GF-D8 (cell line): ENCODE measurements at places on chromosomes 5 and 9.

DNA sequence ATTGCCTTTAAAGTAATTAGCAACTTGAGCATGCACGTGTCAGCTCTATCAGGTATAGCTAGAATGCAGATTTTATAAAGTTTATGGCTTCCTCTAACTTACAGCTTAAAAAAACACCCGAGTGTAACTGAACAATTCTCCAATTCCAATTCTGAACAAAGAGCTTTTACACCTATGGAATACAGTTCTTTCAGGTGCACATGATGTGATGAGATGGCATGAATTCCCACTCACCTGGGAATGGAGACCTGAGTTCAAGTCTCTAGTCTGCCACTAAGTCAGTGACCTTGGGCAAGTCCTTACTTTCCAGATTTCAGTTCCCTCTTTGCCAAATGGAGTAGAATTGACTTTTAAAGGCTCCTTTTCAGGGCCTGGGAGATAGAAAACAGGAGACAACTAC lies 1.8 kb downstream of the ZFAND5 start:
- DNase-seq: no peak

DNA sequence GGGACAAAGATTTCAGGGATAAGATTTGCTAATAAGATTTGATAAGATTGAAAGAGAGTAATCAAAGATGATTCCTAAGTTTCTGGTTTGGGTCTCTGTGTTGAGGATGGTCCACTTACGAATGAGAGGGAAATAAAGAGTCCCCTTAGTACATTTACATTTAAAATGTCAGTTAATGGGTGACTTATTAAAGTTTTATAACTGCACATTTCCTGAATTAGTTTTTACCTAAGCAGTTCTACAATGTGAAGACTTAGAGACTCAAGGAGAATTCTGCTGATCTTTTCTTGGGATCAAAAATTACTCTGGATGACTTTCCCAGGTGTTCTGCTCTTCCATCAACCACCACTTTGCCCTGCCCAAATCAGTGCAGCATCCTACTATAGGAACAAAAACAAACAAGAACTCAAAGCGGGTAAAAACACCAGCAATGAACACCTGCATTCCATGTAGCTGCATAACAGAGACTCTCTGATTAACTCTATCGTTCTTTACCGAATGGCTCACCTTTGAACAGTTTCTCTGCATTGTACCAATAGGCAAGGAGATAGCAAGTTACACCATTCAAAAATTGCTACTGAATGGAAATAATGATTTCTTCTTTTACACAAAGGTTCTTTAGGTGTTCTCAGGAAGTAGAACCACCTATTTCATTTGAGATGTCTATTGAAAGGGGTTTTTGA lies 65.3 kb downstream of the PRLR start:
- no peak for DNase-seq

DNA sequence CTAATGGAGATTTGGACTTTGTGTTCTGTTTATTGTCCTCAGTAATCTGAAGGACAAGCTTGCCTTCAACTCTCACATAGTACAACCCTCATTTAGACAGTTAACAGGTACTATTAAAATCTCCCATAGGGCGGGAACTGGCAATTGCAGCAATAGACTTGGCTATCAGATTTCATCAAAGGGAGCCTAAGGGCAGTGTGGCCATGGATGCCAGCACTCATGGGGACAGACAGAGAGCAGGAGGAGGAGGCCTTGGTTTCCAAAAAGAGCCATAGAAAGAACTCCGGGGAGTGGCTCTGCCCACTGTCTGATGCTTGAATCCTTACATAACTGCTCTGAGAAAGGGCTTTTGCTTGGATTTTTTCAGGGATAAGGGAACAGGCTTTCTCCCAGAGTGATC lies 6.8 kb downstream of the SLC36A1 start:
- DNase-seq: no peak

DNA sequence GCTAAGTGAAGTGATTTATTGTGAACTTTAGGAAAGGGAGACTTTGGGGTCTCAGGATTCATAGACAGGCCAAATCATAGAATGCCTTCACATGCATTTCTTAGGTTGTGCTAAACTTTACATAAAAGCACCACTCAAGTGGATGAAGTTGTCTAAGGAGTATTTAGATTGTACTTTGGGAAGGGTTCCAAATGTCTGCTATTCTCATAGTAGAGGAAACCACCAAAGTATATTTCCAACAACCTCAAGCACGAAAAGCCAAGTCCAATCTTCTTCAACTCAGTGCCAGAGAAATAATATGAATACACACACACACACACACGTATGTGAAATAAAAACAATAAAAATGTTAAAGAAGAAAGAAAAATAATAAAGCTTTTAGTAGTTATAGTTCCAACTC lies 41.8 kb downstream of the ENC1 start:
- DNase-seq: no peak

DNA sequence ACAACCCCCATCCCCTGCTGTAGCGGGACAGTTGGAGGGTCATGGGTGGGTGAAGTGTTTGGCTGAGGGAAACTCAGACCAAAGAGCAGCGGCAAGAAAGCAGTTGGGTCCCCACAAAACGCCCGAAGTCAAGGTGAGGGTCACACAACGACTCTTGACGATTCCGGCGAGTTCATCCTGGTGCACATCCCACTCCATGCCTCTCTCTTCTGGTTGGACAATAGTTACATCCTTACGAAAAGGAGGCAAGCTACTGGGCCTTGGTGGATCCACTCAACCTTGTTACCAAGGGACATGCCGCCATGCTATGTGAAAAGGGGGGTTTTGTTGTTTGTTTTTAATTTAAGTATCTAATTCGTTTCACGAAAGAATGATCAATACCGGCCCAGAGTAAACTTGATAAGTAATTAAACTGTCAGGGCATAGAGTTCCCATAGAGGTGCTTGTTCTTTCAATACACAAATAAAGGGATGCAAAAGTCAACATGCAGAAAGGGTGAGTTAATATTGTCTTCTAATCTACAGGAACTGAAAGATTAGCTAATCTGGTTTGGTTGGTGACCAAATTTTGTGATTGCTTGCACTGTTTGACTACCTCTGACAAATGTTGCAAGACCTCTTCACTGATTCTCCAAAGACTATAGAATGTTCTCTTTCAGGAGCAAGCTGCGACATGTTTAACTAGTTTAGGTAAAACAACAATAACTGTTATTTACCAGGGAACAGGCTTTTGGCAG lies 732 bp upstream of the SMIM15 start:
- no peak for DNase-seq

DNA sequence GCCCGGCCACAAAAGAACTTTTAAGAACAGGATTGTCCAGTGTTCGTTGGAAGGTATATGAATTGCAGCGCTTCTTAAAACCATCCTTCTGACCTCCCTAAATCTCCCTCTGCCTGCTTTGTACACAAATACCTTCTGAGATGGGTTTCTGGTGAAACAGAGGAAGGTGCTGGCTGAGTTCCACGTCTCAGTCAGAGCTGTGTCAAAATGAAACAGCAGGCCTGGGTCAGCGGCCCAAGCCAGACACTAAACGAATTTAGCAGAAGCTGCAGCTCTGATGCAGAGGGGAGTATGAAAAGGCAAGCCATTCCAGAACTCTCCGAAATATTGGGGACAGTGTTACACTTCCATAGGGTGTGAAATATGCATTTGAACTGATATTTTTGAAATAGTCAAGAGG lies 37.8 kb upstream of the CRB2 start:
- DNase-seq: no peak

DNA sequence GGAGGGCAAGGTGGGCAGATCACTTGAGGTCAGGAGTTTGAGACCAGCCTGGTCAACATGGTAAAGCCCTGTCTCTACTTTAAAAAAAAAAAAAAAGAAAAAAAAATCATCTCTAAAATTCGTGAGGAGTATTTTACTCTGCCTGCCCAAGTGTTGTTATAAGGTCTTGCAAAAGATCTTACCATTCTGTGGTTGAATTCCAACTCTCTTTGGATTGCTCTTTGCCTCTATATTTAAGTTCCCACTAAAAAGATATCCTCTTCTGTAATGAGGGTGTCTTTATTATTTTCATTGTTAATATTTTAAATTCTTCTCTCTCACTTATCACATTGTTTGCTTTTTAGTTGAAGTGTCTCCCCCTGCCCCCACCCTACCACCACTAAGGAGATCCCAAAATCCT lies 33.4 kb downstream of the CREBRF start:
- DNase-seq: no peak

DNA sequence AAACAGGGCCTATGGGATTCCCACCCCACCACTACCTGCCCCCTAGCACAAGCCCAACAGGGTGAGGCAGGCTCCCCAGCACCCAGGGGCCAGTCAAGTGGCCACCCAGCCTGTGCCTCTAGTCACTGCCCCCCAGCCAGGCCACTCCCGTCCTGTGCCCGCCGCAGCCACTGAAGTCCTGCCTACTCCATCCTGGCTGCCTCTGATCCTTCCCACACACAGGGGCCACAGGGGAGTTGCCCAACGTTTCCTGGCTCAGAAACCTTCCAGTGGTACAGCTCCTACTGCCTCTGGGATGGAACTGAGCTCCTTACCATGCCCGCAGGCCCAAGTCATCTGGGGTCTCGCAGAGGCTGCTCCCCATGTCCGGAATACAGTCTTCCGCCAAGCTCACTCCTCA lies 70.2 kb upstream of the STXBP1 start:
- DNase-seq: no peak

- no peak for DNase-seq
Observed at GRCh38 chr5:159456722-159457465, 126.6 kb upstream of the IL12B start.

DNA sequence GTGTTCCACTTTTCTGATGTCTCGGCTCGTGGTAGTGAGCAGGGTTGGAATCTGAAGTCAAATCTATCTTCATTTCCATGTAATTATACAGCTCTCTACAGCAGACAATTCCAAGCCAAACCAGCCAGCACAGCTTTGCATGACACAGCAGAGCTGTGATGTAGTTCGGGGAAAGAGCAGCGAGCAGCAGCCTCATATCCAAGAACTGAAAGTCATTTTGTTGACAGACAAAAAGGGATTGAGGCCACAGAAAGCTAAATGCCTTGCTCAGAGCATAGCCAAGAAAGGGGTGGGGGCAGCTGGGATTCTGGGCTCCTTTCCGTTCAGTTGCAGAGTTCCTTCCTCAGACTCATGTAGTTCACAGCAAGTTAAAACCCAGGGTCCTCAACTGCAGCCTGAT lies 32.1 kb downstream of the LCP2 start:
- DNase-seq: no peak

- DNase-seq: no peak
Observed at GRCh38 chr9:136793086-136793946, 2.2 kb downstream of the TMEM141 start.

DNA sequence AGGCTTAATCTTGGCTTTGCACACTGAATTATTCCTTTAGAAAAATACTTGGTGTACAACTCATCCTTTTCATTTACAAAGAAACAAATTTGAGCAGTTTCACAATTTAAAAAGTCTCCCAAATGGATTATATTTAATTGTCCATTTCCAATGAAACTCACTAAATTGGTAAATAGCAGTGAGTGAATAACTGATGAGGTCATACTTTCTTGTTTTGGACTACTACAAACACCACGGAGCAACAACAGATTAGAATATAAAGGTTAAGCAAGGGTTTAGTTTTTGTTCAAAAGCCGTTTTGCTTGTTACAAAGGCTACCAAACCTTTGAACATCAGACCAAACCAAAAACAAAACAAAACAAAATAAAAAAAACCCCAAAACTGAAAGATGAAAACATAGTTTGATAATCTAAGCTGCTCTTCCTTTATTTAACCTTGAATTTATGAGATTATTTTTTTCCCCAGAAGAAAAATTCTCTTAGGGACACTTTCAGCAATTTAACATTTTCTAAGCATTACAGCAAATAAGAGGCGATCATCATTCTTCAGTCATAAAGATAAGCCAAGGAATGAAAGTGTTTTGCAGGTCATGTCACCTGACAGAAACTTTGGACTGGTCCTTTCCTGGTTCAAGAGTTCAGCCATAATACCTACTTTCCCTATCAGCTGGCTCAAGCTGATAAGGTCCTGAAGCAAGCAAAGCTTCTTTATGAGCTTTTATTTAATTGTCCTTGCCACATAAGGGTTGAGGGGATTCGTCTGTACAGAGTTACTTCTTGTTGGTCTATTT lies 99.7 kb upstream of the CDKN2B start:
- DNase-seq: no peak

DNA sequence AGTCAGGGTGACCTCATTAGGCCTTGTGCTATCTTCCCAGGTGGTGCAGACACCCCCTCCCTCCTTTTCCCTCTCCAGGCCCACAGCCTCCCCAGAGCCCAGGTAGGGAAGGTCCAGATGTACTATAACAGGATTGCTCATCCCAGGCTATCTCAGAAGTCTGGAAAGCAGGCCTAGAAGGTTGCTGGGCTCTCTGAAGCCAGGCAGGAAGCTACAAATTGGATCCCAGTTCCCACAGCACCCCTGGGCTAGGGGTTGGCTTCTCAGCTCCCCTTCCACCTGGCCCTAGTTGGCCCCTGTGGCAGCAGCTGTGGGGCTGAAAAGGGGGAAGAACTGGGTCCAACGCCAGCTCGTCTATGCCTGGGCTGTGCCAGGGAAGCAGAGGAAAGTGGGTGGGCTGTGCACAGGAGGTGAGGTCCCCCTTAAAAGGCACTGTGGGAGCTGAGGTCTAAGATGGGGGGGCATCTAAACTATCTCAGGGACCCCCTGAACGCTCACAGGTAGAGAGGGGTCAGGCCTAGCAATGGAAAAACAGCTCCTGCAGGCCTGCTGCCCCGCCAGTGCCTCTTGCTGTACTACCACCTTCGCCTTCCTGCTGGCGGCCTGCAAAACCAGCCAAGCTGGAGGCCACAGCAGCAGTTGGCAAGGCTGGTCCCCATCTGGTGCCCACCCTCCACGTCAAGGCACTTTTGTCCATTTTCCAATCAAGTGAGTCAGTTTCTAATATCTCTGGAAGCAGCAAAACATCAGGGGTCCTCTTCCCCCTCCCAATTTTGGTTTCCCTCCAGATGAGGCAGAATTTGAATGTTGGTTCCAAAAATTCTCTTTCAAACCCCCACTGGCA lies 13.3 kb upstream of the PSMD5 start:
- DNase-seq: no peak

DNA sequence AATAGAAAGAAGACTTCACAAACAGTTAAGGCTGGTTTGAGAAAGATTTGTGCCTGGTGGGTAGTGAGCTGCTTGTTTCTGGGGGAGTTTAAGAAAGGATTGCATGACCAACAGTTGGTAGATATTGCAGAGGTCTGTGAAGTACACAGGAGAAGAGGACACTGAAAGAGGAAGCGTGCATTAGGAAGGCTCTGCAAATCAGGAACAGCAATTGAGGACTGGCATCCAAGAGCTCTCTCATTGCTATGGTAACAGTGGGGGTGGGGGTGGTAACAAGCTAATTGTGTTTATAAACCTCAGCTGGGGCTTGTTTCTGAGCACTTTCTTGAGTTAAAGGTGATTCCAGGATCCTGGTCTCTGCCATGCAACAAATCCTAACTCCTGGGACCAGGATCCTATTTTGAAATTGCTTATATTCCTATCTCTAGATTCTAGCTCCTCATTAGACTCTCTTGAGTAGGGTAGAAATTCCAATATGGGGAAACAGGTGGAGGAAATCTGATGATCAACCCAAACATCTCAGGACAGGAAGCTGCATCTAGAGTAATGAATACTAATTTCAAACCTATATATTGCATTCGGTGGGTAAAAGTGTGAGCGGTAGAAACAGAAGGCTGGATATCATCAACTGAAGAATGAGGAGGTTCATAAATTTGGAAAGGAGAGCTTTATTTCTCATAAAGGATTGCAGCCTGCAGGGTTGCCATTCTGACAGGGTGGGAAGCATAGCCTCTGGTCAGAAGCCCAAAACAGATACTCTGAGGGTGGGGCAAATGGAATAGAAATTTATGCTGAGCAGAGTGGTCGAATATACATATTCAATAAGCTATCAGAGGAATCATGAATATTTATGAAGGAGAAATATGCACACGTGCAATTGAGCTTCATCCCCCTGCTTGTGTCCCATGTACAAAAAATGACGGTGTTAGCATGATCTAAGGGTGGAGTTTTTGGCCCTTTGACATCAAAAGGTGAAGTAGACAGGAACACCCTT lies 79.4 kb downstream of the PTTG1 start:
- DNase-seq: no peak

- no peak for DNase-seq
Observed at GRCh38 chr5:81895307-81895706, 76.5 kb upstream of the ATG10 start.
